ENCODE measurements at places on chromosomes 12 and 14. TPM values are rescaled to one million over a fixed set of nuclear protein-coding genes. Genes with fewer than 3 reads are reported as not detected.

- DNase-seq, result no peak
Observed at GRCh38 chr14:29663281-29663801, 264.3 kb downstream of the PRKD1 start.

GRCh38 chr12:102249079-102249841, 51.6 kb upstream of the PMCH start:
- DNase-seq, result no peak

GRCh38 chr14:105023791-105024480, 3.1 kb upstream of the CDCA4 start:
- DNase-seq, result no peak

SYCP3 gene
- not detected for total RNA-seq

UBC gene
- 977 TPM for total RNA-seq

PPP1R1A gene
- 71.0 TPM for total RNA-seq

CCDC88C gene
- total RNA-seq, result 3.5 TPM

DNA sequence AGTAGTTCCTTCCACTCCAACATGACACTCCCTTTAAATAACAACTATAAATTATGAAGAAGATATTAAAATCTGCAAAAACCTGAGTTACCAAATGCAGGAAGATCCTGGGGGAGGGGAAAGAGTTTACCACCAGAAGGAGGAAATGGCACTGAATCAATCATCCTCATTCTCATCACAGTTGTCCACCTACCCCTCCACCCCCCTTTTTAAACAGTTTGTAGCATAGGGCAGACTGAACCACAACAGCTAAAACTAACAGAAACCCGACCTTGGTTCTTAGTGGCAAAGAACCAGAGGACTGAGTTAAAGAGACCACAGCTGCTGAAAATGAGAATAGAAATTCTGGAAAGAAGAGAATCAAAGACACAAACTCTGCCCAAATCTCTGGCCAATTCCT, 189.5 kb downstream of the MED13L start:
- DNase-seq, result no peak

DNA sequence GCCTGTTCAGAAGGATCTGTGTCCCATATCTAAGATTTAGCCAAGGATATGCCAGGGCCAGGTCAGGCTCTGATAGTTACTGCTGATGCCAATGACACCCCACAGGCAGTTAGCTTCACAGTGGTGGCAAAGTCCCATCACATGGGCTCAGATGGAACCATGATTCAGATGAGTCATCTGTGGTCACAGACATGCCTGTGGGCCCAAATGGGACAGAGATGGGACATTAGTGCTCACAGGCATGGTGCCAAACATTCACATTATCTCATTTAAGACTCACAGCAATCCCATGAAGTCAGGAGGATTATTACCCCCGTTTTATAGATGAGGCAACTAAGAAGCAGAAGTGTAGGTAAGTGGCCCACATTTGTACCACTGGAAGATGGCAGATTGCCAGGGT, 207.8 kb downstream of the DPF3 start:
- DNase-seq, result no peak

DNA sequence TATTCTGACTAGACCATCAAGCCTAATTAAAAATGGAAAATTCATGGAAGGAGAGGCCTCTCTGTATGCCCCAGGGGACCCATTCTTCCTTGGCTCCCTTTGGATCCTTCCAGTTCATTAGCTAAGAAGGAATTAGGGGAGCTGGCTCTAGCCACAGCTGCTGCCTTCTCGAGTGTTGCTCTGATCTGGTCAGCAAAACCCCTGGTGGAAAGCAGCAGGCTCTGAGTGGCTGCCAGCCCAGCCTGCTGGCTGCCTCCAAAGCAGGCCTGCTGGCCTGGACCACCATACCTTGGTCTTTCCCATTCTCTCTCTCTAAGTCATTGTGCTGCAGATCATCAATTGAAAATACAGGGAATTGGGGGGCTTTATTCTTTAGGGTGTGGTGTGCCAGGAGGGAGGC, 29.0 kb upstream of the AKAP6 start:
- DNase-seq, result no peak

- DNase-seq, result peak; percentile 33
Observed at GRCh38 chr14:104882325-104882973, 17.4 kb downstream of the CEP170B start.

DNA sequence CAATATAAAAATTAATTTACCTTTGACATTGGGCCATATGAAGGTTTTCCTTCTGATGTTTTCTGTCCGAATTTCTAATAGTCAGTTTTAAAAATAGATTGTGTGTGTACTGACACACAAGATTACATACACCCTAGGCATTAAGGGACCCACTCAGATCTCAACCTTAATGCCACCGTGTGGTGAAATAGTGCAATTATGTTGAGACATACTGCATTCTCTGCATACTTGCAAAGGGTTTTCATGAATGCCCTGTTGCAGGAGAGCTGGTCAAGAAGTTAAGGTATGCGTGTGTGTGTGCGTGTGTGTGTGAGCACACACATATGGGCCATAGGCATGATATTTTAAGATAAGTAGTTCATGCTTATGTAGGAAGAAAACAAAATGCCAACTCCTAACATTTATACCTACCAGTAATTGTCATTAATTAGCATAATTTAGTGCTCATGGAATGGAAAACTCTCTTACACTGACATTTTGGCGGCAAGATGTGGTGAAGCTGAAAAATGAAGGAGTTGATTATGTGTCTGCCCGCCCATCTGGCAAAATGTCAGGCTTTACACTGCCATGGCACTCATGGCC, 58.8 kb downstream of the PIK3C2G start:
- no peak for DNase-seq

DNA sequence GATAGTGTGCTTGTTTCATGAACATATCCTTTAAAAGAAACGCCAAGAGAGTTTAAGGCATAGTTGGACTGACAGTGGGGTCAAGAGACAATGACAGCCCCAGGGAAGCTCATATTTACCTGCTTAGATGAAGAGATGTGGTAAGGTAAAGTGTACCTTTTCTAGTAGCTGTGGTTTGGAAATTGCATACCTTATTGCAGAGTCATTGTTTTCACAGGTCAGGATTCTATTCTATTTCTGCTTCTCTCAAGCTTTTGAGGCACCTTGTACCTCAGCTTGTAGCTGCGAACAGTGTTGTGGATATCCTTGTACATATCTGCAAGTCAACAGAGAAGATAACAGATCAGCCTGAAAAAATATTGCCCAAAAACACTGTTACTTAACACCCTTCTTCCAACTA, 47.7 kb downstream of the ATP6V1D start:
- DNase-seq, result no peak

GRCh38 chr12:114136631-114137030, 170.5 kb upstream of the RBM19 start:
- DNase-seq, result no peak

- DNase-seq, result no peak
Observed at GRCh38 chr12:89156862-89157262, 195.4 kb downstream of the DUSP6 start.

GRCh38 chr14:58309086-58309485, 10.7 kb downstream of the ARID4A start:
- no peak for DNase-seq

DNA sequence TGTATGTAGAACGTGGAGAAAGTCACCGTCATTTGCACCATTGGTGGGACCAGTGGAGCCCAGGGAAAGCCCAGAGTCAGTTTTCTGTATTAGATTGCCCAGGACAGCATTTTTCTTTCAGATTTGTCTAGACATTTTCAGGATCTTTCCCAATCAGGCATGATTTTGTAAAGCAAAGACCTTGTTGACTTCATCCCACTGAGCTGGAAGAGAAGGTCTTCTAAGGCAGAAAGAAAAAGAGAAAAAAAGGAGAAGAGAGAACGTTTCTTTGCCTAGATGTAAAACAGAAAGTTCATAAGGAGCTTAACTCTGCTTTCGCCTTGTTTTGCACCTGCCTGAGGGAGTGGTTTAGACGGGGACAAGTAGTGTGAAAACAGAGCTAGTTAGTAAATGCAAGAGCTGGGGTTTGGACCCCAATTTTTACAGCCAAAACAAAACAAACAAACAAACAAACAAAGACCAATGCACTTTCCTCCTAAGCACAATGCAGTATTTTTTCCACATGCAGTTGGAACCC, 273.1 kb downstream of the ZFP36L1 start:
- no peak for DNase-seq

DNA sequence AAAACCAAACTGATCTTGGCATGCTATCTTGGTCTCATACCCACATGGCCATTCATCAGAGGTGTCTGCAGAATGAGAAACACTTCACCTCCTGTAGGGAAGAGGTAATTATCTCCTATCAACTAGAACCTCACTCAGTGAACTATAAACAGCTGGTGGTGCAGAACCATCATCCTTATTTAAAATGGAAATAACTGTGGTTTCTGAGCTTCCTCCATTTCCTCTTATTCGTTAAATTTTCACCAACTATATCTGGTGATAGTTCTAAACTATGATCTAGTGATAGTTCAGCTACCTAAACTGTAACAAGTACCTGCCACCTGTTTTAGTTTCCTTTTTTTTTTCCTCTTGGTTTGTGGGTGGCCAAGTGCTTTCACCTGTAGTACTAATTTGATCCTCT, 218.5 kb downstream of the FUT8 start:
- DNase-seq, result no peak

Measured in left cardiac atrium (tissue), 4 donors.